Stimulated activated CD4-positive, alpha-beta T cell treated with anti-CD3 and anti-CD28 coated beads, Interleukin-1b, Interleukin-23, amount 100 ng/mL, for 4 hours (primary cell): ENCODE measurements at places on chromosomes 12 and 14.

- no peak for DNase-seq
Measured at GRCh38 chr12:123263196-123263817, 8.3 kb downstream of the CDK2AP1 start.

DNA sequence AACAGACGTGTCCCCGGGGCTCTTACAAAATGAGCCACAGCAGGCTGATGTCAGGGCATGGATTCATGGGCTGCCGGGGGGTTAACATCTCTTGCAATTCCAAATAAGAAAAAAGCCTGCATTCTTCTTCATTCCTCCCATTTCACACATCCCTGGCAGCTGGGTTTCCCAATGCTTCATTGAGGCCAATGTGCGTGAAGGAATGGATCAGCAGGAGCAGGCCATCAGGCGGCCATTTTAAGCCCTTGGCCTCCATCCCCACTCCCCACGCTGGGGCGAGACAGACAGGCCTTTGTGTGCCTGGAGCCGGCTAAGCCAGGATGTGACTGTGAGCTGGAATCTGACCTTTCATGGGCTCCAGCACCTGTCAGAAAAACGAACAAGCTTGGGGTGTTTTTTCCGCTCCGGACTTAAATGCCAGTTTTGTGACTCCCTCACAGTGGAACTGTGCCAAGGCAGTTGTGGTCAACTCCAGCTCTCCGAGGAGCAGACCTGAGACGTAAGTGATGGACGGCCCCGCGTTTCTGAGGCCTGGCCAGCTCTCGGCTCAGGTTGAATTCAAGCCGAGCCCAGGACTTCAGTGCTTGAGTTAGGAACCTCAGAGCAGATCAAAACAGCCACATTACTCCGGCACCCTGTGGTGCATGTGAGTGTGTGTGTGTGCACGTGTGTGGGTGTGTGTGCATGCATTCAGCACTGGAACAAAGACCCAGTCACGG, 133.1 kb downstream of the TMEM30B start:
- DNase-seq = no peak

- DNase-seq = no peak
Measured at GRCh38 chr12:90233168-90234100, 524.8 kb upstream of the ATP2B1 start.

DNA sequence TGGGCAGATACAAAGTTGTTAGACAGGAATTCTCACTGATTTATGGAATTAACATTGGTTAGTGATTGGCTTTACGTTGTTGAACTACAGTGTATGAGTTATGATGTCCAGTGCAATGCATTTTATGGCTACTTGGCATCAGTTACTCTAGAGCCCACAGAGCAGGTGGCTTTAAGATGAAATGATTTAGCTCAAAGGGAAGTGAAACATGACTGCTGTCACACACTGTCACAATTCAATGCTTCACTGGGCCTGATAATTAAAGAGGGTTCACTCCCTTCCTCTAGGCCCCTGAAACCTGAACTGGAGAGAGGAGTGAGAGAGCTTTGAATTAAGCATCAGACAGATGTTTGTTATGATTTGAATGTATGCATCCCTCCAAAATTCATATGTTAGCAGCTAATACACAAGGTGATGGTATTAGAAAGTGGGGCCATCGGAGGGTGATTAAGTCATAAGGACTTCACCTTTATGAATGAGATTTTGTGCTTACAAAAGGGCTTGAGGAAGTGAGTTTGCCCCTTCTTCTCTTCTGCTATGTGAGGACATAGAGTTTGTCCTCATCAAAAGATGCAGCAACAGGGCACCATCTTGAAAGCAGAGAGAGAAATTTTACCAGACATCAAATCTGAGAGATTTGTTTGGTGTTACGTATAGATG, 175.8 kb upstream of the GRIN2B start:
- DNase-seq = no peak

GRCh38 chr12:111150360-111150759, 218.5 kb downstream of the PHETA1 start:
- DNase-seq = no peak

- no peak for DNase-seq
Measured at GRCh38 chr12:52439420-52439819, 5.2 kb upstream of the KRT75 start.

DNA sequence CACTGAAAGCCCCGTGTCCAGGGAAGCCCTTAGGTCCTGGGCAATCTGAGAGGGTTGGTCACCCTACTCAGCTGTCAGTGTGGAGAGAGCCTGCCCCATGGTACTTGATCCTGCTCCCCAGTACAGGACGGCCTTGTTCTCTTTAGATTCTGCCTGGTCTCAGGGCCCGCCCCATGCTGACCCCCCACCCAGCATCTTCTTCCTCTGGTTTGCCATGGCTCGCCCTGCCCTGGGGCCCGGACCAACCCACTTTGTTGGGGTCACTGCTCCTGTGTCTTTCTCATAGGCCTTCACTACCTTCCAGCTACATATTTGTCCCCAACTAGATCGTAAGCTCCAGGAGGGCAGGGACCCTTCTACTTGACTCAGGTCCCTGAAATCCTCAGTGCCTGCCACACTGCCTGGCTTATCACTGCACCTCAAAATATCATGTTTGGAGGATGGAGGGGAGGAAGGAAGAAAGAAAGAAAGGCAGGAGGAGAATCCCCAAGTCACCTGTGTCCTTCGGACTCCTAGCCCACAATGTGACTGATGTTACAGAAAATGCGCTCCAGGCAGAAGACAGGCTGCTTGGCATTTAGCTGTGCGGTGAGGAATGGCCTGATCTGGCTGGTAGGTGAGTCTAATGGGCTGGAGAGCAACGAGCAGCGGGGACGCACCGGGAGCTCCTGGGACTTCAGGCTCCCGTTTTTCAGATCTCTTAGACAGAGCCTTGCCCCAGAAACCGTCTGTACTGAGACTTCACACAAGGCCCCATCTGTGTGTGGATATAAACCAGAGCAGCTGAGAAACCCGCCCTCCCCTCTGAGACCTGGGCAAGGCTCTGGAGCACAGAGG, 66.1 kb downstream of the C14orf132 start:
- DNase-seq = no peak

DNA sequence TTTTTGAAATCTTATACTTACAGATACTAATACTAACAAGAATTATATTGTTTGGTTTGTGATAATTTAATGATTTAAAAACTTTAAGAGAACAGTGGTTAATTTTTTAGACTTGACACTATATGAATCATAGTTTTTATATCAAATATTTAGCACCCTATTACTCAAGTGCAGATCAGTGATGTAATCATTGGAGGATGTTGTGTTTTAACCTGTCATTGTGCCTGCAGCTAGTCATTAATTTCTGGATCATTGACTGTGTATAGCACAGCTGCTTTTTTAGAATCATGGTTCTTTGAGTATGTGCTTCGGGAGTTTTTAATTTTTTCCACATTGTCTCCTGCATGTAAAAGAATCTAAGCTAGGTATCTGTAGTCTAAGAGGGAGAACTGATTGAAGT, 17.3 kb downstream of the ARID4A start:
- no peak for DNase-seq

DNA sequence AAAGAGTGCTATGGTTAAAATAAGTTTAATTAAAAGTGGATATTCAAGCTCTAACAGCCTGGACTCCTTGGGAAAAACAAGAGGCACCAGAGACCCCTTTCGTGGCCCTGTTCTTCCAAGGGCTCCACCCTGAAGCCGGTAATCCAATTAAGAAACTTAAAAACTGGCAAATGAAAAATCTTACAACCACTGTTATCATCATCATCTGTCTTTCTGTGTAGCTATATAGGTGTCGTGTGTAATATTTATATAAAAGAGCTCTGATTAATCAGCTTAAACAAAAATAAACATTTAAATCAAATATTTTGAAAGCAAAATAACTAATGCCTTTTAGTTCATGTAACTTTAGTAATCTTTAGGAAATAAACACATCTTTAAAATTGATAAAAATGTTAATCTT, 4.5 kb downstream of the ATF1 start:
- DNase-seq = no peak

GRCh38 chr12:89525305-89525823, 483 bp downstream of the POC1B start:
- peak; percentile 39 for DNase-seq

GRCh38 chr14:64968651-64969050, 3.5 kb downstream of the RAB15 start:
- no peak for DNase-seq

DNA sequence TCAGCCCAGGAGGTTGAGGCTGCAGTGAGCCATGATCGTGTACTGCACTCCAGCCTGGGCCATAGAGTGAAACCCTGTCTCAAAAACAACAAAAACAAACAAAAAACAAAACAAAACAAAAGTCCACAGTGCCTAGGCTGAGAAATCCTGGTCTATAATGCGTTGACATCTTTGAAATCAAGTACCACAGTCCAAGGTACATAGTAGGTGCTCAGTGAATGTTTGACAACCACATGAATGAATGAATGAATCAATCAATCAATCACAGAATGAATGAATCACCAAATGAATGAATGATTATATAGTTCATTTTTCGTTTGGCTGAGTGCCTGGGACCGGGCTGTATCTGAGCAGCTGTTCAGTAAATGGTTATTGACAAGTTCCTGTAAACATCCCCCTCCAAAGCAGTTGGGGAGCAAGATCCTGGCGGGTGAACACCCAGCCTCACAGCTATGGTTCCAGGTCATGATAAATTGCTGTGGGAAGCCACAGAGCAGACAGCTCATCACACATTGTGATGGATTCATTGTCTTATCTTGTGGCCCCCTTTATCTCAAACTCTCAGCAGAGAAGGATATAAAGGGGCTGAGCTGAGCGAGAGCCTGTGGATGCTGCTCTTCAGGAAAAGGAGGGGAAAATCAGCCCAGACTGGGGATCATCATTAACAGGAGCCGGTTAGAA, 30.4 kb upstream of the IFT81 start:
- DNase-seq = no peak

GRCh38 chr14:31380106-31380505, 40.2 kb downstream of the HEATR5A start:
- no peak for DNase-seq

DNA sequence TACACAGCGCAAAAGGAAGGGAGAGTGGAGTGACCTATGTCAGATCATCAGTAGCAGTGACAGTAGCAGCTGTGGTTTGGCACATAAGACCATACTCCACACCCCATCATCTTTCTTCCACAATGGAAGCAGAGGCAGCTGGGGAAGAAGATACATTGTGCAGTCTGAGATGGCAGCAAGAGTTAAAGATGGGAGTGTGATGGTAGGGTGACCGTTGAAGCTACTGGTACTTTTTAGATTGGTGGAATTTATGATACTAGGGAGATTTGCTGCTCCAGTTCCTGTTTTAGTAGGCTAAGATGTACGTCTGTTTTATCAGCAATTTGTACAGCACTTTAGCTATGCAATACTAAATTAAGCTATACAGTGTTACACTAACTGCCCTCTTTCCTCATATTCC, 291.0 kb downstream of the FUT8 start:
- DNase-seq = no peak

- DNase-seq = no peak
Measured at GRCh38 chr14:31457665-31458659, 656 bp upstream of the DTD2 start.

GRCh38 chr14:69247676-69248440, 12.1 kb upstream of the GALNT16 start:
- DNase-seq = no peak

DNA sequence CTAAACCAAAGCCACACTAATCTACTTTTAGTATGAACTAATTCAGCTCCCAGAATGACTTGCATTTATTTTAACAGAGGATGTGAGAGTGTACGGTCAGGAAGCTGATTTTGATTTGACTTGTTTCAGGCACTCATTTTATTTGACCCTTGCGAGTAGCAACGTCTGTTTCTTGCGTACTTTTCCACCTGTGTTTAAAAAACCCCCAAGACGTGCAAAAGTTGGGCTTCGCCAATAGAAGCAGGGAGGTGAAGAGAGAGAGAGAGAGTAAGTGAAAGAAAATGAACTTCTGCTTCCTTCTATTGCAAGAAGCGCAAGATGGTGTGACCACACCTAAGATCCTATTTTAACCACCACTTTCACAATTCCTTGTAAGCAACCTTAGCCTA, 6.7 kb upstream of the SLC15A4 start:
- no peak for DNase-seq

DNA sequence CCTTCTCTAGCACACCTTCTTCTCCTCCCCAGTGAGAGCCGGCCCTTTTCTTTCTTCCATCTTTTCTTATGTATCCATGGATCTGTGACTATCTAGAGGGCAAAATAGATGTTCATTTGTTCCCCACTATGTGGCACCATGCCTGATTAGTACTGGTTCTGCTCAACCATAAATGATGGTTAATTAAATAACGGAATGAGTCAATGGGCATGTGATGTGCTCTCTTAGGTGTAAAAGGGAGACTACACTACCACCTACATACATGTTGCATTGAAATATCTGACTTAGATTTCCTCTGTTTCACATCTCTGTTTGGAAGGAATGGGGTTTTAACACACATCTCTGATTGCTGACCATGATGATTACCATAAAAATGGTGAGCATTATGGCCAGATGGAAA, 116.5 kb downstream of the BTG1 start:
- no peak for DNase-seq

DNA sequence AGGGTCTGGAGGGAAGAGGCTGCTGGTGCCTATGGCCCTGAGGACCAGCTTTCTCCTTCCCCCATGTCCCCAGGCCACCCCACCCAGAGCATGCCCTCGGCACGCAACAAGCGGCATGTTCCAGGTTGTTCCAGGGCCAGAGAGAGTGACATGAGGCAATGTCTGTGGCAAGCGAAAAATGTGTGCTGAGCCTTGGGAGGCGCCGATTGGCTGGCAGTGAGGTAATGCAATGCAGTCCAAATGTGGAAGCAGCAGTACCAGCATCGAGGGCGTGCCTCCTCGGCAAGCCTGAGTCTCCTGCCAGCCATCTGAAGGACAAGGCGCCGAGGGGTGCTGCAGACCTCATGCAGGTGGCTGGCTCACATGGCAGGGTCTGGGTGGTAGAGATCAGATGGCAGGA, 423.8 kb downstream of the NRXN3 start:
- no peak for DNase-seq

DNA sequence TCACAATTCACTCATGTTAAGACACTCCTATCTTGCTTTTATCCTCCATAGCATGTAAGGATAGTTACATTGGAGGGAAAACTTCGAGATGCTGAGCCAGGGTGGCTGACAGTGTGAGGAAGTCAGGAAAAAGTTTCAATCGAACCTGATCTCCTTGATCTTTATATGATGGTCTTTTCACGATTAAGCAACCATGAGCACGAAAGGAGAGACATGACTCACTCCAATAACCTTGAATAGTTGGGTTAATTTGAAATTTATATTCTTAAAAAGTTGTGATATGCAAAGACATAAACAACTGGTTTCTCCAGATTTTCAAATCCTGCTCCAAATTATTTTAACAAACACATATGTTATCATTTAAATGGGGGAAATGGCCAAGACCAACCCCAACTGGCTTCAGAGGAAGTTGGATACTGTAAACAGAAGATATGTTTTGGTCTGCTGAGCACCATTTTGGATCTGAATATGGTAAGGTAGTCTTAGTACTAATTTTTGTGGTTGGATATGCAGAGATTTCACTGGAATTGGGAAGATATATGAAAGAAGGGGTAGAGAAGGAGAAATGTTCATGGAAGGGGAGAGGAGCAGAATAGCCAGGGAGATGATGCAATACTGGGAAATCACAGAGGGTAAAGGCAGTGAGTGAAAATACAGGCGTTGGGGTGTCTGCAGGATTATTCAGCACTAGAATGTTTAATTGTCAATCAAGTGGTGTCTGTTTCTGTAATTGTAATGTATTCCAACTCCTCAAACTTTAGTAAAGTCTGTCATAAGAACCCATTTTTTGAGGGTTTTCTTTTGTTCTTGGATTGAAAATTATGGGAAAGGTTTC, 185.2 kb upstream of the SLC38A2 start:
- DNase-seq = no peak

GRCh38 chr12:74530676-74531075, 7.0 kb upstream of the ATXN7L3B start:
- no peak for DNase-seq

GRCh38 chr12:98533723-98534251, 18.4 kb downstream of the TMPO start:
- no peak for DNase-seq
